Activated gamma-delta T cell (primary cell): ENCODE measurements at places on chromosomes 1 and 21.
A peak's percentile ranks its signal among the peaks of the same experiment; 100 is the strongest.

- DNase-seq: peak; percentile 33
These were observed at the start of gene AGMAT for GRCh38 chr1:15584489-15585363. Gene AGMAT, minus strand, starts transcription at chr1:15585051. Its CDS starts 84 bp downstream, at chr1:15584967.

- no peak for DNase-seq
These were observed 81.6 kb upstream of the IVNS1ABP start for GRCh38 chr1:185398599-185398998.

DNA sequence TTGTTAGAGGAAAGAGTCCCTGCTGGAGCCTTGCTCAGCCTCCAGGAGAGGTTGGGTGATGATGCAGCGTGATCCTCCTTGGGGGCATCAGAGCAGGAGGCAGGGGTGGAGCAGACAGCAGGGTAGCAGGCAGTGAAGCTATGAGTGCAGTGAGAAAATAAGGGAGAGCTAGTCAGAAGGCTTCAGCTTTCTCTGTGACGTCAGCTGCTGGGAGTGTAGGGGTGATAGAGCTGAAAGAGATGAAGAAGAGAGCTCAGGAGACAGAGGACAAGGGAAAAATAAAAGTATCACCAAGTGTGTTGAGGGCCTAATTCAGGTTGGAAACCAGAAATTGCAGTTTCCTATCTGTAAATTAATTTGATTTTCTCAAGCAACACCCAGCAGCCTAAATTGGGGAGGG, 2.2 kb upstream of the ADAM30 start:
- no peak for DNase-seq

DNA sequence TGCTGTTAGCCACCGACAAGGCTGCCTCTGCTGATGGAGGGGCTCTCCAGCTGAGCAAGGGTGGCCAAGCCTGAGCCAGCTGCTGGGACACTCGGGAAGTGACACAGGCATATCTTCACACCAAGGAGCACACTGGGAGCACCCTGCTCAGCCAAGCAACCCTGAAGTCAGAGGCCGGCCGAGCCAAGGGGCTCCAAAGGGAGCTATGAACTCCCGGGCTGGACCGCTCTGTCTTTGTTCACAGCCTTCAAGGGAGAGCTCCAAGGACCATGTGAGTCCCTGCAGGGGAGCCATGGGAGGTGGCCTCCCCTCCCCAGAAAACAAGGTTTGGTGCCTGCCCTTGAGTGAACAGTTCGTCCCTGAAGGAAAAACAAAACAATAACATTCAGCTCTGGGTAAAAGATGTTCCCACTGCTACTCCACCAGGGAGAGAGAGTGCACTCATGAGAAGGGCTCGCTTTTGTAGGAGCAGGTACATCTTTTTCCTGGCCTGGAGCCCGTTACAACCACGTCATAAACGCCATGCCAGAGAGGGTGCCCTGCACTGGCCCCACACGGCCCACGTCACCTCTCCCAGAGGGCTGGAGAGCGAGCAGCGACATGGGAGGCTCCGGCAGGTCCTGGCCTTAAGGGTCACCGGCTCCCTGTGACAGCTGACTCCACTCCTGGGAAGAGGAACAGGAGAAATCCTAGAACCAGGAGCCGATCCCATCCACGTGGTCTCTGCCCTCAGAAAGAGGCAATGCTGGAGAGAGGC, 56.3 kb upstream of the SLC25A33 start:
- DNase-seq: no peak

- DNase-seq: no peak
These were observed 79.9 kb upstream of the RBM34 start for GRCh38 chr1:235240960-235241359.

DNA sequence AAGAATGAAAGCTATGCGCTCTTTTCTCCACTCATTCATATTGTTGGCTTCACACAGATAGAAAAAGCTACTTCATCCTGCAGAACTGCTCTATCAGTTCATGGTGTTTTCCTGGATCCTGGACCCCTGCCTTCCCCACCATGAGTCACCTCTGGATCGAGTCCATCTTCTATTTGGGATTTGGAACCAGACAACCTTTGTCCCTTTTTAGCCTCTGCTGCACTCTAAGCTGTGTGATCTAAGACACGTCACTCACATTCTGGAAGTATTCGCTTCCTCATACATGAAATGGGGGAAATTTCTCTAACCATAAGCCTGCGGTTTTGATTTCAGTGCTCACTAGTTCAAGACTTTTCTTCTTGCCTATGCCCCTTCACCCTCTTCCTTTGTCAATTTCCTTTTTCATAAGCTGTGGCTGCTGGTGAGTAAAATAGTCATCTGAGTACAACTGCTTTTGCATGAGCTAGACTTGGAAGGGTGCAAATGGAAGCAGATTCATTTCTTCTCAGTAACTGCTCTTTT, 14.1 kb upstream of the DEGS1 start:
- DNase-seq: no peak

DNA sequence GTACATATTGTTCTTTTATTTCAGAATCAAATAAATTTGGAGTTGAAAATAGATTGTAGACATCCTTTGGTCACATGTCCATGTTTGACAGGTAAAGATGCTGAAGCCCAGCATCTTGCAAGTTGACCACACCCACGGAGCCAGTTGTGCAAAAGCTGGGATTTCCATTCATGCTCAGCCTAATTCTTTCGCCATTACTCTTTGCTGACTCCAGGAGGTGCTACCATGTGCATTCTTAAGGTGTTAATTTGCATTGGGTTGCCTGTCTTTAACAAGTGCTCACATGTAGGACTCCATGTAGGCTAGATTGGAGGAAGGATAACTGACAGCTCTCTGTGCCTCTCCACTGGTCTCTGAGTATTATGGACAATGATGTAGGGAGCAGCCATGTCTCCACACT, 660.7 kb downstream of the LMO4 start:
- DNase-seq: no peak

GRCh38 chr1:34597877-34598514, 156.9 kb upstream of the GJB5 start:
- DNase-seq: no peak

GRCh38 chr1:107436552-107437241, 295.9 kb downstream of the NTNG1 start:
- DNase-seq: no peak

DNA sequence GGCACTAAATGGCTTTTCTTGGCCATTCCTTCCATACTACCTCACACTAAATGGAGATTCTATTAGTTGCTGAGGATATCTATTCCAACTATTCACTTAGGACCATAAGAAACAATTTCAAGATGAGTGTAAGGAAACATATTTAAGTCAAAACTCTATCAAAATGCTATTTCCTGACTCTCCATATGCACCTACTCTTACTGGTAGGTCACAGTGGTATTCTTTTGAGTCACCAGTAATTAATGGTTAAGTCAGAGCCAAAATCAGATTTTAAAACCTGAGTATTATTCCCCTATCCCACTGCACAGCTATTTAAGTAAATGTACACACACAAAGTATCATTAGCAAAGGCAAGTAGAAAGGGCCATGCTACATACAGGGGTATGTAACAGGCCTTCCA, 50.3 kb downstream of the ARID4B start:
- DNase-seq: no peak

DNA sequence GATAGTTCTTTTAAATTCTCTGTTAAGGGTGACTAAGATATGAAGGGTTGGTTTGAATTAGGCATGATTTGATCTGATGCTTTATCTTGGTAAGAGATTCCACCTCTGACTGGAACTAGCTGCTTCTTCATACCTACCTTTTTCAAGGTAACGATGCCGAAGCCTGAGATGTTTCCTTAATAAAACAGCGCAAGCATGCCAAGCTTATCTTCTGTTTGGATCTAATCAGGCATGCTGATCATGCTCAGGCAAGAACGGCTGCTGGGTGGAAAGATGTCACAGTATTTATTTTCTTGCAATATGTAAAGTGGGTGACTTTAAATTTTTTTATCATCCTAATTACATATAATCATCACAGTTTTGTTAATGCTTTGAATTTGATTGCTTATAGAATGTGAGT, 148.7 kb downstream of the ADGRL2 start:
- DNase-seq: no peak

GRCh38 chr21:29208044-29208681, 77.7 kb downstream of the MAP3K7CL start:
- no peak for DNase-seq

GRCh38 chr1:198977909-198978308, 339.1 kb downstream of the PTPRC start:
- no peak for DNase-seq

GRCh38 chr1:82706741-82707140, 906.0 kb downstream of the ADGRL2 start:
- no peak for DNase-seq

- DNase-seq: no peak
These were observed 52.5 kb downstream of the KLHDC7A start for GRCh38 chr1:18533259-18533658.

- no peak for DNase-seq
These were observed 233.1 kb upstream of the VAMP3 start for GRCh38 chr1:7538033-7538432.

DNA sequence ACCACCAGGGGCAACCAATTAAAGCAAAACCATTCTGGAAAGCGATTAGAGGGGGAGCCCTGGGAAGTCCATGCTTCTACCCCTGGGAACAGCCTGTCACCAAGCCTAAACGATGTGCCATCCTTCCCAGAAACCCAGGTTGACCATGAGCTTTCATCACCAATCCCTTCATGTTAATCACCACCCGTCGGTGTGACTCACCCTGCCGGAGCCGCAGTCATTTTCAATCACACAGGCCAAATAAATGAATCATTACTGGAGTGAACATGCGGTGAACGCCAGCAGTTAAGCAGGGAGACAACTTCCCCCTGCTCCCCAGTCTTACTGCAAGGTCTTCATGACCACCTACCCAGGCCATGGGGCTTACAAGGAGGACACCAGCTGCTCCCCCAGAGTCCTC, 308.8 kb downstream of the AJAP1 start:
- no peak for DNase-seq

- DNase-seq: no peak
These were observed 38.6 kb upstream of the METTL18 start for GRCh38 chr1:169833179-169833901.

GRCh38 chr1:244337839-244338238, 113.9 kb downstream of the ADSS2 start:
- DNase-seq: no peak

- DNase-seq: no peak
These were observed 14.8 kb downstream of the LGR6 start for GRCh38 chr1:202208351-202208857.

- no peak for DNase-seq
These were observed 140.2 kb downstream of the MIS18A start for GRCh38 chr21:32138658-32139057.

- DNase-seq: no peak
These were observed 163.0 kb upstream of the IGSF21 start for GRCh38 chr1:17944646-17945045.

GRCh38 chr1:169624912-169625311, 5.0 kb downstream of the SELP start:
- DNase-seq: no peak

DNA sequence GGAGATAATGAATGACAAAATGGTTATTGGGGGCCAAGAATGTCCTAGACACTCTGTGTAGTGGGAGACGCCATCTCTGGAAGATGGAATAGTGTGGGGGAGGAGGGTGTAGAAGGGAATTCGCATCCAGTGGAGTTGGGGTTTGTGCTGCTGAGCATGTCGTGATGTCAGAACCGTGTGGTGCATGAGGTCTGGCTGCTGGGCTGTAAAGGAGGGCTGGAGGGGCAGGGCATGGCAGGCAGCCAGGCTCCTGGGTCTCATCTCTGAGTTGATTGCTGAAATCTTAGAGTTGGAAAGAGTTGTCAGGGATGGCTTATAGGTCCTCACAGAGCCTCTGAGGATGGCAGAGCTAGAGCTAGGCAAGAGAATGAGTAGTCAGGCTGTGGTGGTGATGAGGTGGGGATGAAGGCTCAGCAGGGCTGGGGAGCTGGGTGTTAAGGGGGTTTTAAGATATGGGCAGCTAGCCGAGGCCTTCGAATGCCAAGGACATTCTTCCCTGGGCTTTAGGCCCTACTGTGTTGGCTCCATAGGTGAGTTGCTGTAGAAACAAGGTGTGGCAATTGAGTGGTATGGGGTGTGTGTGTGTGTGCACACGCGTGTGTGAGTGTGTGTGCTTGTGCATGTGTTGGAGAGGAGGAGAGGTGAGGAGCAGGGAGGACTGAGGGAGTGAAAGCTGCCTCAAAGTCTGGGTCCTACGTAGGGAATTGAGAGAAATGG, 1.9 kb downstream of the PPFIA4 start:
- no peak for DNase-seq

DNA sequence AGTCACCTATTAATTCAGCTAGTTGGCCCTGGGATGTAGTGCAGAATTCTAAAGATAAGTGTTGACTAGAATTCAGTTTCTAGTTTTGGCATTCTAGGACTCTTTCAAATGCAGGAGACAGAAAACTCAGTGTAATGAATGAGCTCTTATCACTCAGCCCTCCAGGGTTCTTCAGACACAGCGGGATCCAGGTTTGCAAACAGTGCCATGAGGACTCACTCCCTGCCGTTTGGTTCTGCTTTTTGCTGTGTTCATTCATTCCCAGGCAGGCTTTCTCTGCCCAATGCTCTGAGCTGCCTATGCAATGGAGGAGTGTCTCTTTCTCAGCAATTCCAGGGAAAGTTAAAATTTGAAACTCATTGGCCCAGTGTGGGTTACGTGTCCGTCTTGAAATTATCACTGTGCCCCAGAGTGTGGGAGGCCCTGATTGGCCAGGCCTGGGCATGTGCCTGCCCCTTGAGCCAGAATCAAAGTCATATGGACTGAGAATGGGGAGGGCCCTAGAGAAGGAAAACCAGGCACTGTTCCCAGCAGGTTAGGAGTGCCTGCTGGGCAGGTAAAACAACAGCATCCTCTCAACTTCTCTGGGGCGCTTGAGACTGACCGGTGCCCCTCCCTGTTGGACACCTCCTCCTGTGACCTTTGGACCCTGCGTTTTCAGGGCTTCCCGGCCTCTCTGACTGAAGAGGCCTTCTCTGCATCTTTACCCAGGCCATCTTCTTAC, 43.4 kb downstream of the TMEM51 start:
- no peak for DNase-seq

- DNase-seq: no peak
These were observed 54.7 kb downstream of the SLC37A1 start for GRCh38 chr21:42568376-42568775.

- no peak for DNase-seq
These were observed 14.5 kb downstream of the NT5C1A start for GRCh38 chr1:39657402-39657801.

- DNase-seq: no peak
These were observed 3.0 kb downstream of the NHLH2 start for GRCh38 chr1:115837740-115838421.

GRCh38 chr1:76426606-76427005, 352.1 kb downstream of the ST6GALNAC3 start:
- no peak for DNase-seq

DNA sequence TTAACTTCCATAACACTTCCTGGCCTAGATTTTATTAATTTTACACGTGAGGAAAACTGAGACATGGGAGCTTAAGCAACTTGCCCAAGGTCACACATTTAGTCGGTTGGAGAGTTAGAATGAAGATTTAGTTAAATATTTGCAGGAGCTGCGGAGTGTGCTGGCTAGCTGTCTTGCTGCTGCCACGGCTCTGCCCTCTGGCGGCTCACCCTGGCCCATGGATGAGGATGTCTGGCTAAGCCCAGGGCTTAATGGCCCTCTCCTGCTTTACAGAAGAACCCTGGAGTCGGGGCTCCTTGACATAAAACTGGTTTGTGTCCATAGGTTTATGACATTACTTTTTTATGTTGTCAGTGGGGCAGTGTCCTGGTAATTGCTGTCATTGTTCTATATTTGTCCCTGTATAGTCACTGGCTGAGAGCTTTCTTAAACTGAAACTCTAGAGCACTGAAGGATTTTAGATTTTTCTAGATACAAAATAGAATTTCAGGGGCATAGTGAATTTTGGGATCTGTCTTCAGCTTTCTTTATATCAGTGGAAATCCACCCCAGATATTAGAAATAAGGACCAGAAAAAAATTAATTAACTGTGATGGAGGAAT, 88.9 kb upstream of the WLS start:
- no peak for DNase-seq

GRCh38 chr1:21258331-21259134, 31.7 kb downstream of the ECE1 start:
- DNase-seq: no peak
